ENCODE measurements at places on chromosomes 3 and 15.

DNA sequence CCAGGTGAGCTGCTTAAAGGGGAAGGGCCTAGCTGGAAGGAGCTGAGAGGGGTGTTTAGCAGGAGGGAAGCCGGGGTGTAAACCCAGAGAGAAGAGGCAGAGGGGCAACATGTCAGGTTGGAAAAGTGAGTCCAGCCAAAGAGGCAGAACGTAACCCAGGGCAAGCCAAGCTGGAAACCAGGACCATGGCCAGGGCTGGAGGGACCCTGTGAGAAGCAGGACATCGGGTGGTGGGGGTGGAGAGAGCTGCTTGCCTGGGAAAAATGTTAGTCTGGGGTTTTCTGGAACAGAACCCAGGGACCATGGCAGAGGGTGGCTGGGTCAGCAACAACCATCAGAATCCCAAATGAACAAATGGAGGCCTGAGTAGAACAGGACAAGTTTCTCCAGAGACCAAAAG lies 32.6 kb downstream of the SEMA5B start:
- no peak for DNase-seq

GRCh38 chr3:168273036-168273435 lies 177.3 kb upstream of the GOLIM4 start:
- DNase-seq: no peak

- no peak for DNase-seq
Observed at GRCh38 chr15:69643476-69643875, 190.9 kb downstream of the RPLP1 start.

GRCh38 chr15:65338823-65339222 lies 34.3 kb downstream of the RNU5B-1 start:
- DNase-seq: no peak

DNA sequence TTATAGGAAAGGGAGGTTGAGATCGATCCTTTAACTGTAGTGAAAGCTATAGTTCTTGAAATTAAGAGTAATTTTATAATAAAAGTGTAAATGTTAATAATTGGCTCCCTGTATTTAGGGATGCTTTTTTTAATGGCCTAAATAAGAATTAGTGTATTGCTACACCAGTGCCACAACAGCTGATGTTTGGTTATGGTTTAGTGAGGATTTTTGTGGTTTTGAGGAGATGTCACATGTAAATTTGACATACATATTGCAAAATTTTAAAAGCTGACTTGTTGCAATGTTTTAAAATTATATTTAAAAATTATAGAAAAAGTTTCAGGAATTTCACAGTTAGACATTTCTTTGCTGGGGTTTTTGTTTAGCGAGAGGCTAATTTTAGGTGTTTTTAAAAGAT lies 3.9 kb downstream of the TSC22D2 start:
- no peak for DNase-seq

GRCh38 chr3:135801018-135801417 lies 164.5 kb upstream of the PPP2R3A start:
- DNase-seq: no peak

- no peak for DNase-seq
Observed at GRCh38 chr3:86180696-86181095, 810.3 kb downstream of the VGLL3 start.

- no peak for DNase-seq
Observed at GRCh38 chr3:187858041-187858440, 112.8 kb upstream of the BCL6 start.

DNA sequence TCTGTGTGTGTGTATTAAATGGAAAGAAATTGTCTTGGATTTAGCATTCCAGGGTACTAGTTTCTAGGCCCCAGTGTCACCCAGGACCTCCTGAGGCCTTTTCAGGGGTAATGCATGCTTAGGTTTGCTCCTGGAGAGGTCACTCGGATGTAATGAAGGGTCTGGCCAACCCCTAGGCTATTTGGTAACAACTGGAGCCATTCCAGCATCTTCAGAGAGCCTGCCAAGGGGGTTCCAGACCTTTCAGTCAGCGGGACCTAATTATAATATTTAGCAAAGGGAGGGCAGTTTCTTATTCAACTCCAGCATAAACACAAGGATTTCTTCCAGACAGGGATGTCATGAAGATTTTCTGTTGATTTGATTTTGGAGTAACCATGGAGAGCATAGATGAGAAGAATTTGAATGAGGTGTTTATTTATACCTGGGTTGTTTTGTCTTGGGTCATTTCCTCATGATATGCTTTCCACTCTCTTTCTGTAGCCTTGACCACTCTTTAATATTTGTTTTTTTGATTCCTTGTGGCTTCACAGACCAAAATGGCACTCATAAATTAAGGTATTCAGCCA lies 17.4 kb downstream of the KAT2B start:
- DNase-seq: no peak

GRCh38 chr3:56940321-56940720 lies 120.1 kb upstream of the SPATA12 start:
- DNase-seq: no peak

DNA sequence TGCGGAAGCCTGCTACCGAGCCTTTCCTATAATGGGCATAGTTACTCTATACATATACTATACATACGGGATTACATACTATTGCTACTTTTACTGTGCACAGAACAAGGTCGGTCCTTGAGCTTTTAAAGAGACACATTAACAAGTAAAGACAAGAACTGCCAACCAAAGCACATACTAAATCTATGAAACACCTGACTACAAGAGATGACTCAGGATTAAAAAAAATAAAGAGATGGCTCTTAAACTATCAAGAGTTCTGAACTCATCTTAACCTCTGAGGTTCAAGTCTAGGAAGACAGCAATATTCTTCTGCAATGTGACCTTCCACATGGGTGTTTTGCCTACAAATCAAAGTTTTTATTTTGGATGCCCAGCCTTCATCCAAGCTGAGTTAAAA lies 106.8 kb downstream of the TNIK start:
- DNase-seq: no peak

- DNase-seq: no peak
Observed at GRCh38 chr15:100211855-100212850, 129.6 kb downstream of the ADAMTS17 start.

- DNase-seq: no peak
Observed at GRCh38 chr3:192033246-192033645, 572.3 kb downstream of the PYDC2 start.

- DNase-seq: no peak
Observed at GRCh38 chr3:42790714-42791229, 13.5 kb downstream of the HIGD1A start.

- no peak for DNase-seq
Observed at GRCh38 chr15:58431221-58432149, at the start of gene LIPC. LIPC (plus strand) TSS chr15:58431991; CDS start chr15:58432033, 42 bp downstream.

GRCh38 chr15:34248190-34248589 lies 23.4 kb downstream of the EMC4 start:
- DNase-seq: no peak

DNA sequence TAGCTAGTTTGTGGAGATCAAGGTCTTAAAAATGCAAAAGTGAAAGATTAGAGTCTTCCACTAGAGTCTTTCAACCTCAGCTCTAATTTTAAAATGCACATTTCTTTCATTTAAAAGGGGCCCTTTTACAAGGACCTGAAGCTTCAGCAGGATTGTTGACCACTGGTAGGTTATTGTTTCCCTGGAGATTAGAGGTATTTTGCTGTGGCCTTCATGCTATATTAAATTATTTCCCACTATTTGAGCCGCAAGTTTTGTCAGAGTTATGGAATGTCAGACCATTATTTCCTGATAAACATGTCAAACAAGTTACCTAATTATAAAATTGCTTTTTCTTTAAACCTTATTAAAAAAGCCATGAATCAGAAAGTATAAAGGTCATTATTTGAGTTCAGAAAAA lies 103.1 kb upstream of the CCNL1 start:
- DNase-seq: no peak

- DNase-seq: no peak
Observed at GRCh38 chr3:164479406-164479805, 598.9 kb downstream of the SI start.

- DNase-seq: no peak
Observed at GRCh38 chr3:141952611-141953010, 76.2 kb downstream of the ATP1B3 start.

DNA sequence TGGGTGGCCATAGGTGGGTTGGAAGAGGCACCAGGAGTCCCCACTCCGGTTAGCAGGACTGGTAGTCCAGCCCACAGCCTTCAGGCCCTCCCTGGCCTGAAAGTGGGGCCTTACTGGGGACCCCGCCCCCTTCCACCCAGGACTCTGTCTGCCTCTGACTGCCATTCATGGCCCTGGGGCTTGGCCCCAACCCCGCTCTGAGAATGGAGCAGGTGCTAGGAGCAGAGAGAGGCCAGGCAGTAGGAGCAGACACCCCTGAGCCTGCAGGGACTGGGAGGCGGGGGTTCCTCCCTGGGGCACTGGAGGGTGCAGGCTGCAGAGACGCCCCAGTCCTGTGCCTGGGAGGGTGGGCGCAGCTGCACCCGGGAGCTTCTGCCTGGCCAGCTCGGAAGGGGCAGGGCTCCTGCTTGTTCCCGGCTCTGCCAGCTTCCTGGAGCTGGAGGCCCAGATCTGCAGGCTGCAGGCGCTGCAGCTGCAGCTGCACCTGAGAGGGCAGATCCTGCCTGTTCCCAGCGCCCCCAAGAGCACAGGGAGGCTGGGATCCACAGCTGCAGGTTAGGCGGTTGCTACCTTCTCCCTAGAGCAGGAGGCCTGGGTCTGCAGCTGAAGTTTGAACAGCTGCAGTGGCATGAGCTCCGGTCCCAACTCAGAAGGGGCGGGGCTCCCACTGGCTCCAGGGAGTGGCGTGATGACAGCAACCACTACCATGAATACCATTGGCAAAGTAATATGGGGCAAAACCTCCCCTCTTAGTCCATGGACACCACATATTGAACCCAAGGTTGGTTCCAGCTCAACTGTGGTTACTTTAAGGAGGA lies 194.7 kb downstream of the SQOR start:
- DNase-seq: no peak

- DNase-seq: no peak
Observed at GRCh38 chr3:31562525-31562924, 29.8 kb downstream of the STT3B start.

DNA sequence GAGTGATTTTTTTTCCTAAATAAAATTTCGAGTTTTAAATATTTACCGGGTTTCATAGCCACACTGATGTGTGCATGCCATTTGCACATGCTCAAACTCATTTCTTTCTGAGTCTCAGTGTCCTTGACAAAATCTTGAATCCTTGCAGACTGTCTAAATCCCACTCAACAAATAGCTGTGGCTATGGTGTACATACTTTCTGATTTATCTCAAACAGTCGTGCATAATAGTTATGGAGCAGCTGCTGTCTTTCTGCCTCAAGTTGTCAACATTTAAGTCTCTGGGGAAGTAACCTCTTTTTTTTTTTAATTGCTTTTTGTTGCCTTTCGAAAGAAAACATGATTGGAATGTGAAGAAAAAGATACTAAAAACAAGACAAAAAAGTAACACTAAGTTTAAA lies 52.8 kb upstream of the UTS2B start:
- DNase-seq: no peak

DNA sequence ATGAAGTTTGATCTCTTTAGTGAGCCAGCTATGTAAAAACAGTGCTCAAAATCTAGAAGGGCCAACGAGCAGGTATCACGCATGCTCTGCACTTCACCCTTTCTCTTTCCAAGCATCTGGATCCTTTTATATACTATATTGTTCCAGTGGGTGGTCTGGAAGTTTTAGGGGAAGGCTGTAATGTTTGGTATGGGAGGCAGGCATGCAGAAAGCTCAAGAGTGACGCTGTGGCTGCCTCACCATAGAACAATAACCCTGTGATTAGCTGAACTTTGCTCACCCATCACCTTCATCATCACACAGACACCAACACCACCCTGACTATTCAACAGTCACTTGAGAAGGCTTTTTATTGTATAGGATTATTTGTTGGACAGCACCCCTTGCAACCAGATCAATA lies 81.6 kb downstream of the FBN1 start:
- DNase-seq: no peak

DNA sequence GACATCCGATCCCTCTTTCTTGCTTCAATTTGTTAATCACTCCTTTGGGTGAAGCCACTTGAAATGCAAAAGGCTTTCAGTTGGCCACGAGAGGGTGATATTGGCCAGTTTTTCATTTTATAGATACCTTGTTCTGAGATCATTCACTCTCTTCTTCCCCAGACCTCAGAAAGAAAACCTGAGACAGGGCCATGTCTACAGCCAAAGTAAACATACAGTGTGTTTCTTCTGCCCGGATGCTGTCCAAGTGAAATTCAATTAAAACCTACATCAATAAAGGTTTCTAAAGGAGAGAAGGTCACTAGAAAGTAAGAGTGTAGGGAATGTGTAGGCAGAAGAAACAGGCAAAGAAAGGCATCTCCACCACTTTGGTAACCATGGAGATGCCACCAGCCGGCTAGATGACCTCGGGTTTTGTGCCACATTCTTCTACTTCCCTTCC lies 39.5 kb upstream of the FMN1 start:
- DNase-seq: no peak

DNA sequence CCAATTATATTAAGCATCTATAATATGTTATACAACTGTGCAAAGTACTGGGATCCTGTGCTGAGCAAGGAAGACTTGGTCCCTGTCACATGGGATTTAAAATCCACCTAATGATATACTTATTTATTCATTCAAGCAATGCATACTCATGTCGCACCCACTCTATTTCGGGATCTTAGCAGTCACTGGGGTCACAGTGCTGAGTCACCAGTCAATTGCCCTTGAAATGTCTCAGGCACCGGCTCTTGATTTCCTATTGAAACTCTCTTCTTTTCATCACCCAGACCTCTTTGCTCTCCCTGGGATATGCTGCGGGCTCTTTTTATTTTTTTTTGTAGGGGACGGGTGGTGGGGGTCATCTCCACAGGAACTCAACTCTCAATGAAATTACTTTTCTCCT lies 194.5 kb upstream of the GAP43 start:
- DNase-seq: no peak

DNA sequence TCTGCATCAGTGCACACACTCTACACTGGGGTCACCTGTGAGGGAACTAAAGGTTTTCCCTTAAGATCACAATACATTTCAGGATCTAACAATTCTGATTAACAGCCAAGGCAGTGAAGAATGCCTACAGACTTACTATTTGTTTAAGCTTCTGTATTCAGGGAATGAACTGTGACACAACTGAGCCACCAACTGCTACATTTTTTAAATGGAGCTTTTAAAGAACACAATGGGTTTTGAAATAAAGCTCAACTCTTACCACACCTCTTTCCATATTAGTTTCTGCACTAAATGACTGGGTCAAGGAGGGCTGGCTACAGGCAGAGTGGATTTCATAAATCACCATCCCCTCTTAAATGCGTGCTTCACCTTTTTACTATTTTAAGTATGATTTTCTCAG lies 100.2 kb downstream of the TMCC1 start:
- DNase-seq: no peak

GRCh38 chr3:115828401-115828800 lies 205.1 kb downstream of the GAP43 start:
- no peak for DNase-seq

DNA sequence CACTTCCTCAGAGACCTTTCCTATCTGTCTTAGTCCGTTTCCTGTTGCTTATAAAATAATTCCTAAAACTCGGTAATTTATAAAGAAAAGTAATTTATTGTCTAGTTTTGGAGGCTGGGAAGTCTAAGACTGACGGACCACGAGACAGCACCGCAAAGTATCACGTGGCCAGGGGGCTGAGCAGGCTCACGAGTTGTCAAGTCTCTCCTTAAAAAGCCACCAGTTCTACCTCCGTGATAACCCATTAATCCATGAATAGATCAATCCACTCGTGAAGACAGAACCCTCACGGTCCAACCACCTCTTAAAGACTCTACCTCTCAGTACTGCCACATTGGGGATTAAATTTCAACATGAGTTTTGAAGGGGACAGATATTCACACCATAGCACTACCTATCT lies 821 bp downstream of the LINS1 start:
- DNase-seq: no peak

GRCh38 chr3:63508771-63509170 lies 143.7 kb upstream of the SNTN start:
- no peak for DNase-seq

- DNase-seq: no peak
Observed at GRCh38 chr15:29183071-29183831, 86.4 kb downstream of the NSMCE3 start.
